Amniotic epithelial cell (primary cell): ENCODE measurements at places on chromosomes 6 and 20.
A peak's percentile ranks its signal among the peaks of the same experiment; 100 is the strongest.

DNA sequence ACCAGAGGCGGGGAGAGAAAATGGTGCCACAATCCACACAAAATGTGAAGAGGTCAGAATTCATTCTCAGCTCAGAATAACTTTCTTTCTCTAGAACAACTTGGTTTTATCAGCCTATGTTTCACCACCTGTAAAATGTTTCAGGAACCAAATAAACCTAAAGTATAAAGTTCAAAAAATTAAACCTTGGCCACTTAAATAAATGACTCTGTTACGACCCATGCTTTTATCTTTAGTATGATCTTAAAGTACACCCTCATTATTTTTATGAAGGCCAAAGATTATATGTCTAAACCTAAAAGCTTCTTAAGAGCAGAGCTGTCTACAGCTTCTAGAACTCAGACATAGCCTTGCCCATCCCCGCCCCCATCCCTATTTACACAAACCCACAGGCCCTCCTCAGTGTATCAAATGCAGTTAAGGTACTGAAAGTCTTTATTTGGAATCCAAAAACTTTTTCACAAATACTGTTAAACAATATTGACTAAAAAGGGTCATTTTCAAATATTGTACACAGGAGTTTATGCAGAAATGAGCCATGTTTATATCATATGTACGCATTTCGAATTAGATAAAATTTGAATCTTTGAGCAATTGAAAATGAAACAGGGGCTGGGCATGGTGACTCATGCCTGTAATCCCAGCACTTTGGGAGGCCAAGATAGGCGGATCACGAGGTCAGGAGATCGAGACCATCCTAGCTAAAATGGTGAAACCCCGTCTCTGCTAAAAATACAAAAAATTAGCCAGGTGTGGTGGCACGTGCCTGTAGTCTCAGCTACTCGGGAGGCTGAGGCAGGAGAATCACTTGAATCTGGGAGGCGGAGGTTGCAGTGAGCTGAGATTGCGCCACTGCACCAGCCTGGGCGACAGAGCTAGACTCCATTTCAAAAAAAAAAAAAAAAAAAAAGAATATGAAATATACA, 5.7 kb upstream of the NHSL1 start:
- no peak for DNase-seq

GRCh38 chr6:74603322-74604076, 602.4 kb downstream of the COL12A1 start:
- no peak for DNase-seq

- no peak for DNase-seq
Observed at GRCh38 chr20:58715391-58715800, 22.8 kb downstream of the NPEPL1 start.

GRCh38 chr6:112202639-112203341, 51.6 kb downstream of the LAMA4 start:
- DNase-seq = peak; percentile 71

DNA sequence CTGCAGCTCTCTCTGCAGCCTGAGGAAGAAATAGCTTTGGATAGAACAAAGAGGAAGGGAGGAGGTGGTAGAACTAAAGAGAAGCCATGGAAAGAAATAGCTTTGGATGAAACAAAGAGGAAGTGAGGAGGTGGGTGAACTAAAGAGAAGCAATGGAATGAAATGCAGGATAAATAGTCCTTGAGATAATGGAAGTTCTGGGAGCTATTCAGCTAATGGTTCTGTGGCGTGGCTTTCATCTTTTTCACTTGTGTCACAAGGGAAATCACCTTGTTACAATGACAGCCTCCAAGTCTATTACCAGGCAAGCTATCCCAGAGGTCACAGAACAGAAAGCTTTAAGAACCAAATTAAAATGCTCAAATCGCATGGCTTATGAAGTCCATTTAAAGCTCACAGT, 141.3 kb upstream of the ARG1 start:
- DNase-seq = no peak

DNA sequence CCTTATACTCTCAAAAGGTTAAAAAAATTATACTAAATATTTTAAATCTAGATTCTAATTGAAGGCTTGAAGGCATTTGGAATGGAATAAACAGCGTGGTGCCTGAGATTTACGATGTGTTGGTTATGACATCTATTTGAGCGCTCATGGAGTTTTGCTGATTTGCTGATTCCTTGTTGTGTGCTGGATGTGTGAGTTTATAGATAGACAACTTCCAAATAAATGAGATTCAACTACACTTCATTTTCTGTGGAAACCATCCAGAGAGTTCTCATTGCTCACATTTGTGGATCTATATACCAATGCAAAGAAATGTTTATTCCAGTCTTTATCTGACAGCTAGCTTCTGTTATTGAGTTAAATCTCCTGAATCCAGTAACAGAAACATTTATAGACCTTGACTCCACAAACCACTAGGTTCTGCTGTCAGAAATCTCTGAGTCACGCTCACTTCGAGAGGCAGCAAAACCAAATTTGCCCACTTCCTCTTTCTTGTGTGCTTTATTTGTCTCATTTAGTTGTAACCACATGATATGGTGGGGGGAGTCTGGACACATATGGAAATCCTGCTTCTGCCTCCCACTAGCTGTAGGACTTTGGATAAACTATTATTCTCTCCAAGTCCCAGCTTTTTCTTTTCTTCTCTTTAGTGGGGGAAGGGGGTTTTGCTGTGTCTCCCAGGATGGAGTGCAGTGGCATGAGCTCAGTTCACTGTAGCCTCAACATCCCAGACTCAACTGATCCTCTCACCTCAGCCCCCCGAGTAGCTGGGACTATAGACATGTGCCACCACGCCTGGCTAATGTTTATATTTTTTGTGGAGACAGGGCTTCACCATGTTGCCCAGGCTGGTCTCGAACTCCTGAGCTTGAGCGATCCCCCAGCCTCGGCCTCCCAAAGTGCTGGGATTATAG, 54.5 kb downstream of the IPCEF1 start:
- DNase-seq = peak; percentile 91

GRCh38 chr6:105678516-105678915, 275.6 kb upstream of the PREP start:
- peak; percentile 35 for DNase-seq

DNA sequence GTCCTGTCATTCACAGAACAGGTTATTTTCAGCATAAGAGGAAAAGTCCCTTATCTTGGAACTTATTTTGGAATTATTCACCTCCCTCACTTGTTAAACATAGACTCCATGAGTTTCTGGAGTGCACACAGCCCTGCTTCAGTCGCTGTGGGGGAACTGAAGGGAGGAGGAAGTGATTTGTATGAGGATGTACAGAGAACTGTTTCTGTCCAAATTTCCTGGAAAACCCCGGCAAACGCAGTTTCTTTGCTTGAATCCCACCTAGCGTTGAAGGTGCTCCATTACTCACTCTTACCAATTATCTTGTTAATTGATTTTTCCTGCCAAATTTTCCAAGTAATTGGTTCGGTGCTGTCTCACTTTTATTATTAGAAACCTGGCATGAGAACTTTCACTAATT, 78.0 kb upstream of the AGPAT4 start:
- no peak for DNase-seq

DNA sequence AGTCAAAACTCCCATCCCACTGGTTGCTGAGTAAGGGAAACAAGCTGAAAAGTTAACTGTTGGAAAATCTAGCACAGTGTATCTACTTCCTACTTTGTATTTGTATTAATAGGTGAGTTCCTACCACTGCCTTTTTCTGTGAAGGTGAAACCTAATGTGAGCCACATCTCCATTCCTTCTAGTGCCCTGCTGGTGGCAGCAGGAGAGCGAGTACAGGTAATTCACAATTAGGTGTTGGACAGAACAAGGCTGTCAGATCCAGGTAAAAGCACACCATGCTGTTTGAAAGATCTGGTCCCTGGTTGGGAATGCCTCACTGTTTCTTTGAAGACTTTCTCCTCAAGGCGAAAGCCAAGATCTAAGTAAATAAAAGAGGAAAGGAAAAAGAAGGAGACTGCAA, 528.4 kb downstream of the PKHD1 start:
- DNase-seq = no peak

- DNase-seq = no peak
Observed at GRCh38 chr20:38590676-38591473, 9.9 kb downstream of the ADIG start.
